ENCODE measurements at places on chromosomes 12 and 14.

GRCh38 chr12:4933411-4933810 lies 23.7 kb downstream of the KCNA1 start:
- DNase-seq, result no peak

DNA sequence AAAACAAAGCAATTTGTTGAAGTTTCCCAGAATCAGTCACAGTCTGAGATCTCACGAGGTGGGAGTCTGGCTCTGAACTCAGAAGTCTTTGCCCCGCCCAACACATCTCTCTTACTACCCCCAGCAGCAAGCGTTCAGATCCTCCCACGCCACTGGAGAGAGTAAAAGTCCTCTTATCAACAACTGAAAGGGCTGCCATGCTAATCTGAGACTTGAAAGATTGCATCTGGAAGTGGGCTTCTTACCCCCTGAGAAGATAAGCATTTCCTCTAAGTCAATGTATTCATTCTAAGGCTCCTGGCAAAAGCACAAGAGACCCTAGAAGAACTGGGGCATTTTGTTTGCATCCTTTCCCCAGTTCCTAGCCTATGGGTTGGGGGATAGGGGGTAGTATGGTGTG lies 34.1 kb upstream of the STON2 start:
- no peak for DNase-seq

- DNase-seq, result no peak
Measured at GRCh38 chr12:38932320-38932719, 26.9 kb upstream of the CPNE8 start.

- no peak for DNase-seq
Measured at GRCh38 chr14:96203635-96204034, 1.0 kb upstream of the BDKRB2 start.

DNA sequence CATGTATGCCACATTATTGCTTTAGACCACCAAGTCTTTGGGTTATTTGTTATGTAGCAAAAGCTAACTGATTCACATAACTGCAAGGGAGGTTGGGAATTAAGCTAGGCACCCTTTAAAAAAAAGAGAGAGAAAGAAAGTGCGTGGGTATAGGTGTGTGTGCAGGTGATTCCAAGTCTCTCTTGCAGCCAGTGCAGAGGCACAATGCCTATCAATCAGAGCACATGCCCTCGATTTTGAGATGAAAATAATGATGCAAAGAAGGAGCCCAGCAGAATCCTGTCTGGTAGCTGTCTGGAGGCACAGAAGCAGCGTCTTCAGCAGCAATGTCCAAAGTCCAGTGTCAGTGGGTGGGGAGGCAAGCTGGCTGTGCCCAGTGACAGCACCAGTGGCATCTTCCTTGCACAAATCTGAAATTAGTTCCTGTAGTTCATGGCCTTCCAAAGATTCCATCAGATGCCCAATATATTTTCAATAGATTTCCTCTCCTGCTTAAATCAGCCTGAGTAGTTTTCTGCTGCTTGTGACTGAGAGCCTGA lies 62.4 kb upstream of the TBPL2 start:
- no peak for DNase-seq

GRCh38 chr14:101622251-101623076 lies 61.2 kb downstream of the DIO3 start:
- DNase-seq, result no peak

- no peak for DNase-seq
Measured at GRCh38 chr14:100663761-100664052, 63.0 kb upstream of the DLK1 start.

DNA sequence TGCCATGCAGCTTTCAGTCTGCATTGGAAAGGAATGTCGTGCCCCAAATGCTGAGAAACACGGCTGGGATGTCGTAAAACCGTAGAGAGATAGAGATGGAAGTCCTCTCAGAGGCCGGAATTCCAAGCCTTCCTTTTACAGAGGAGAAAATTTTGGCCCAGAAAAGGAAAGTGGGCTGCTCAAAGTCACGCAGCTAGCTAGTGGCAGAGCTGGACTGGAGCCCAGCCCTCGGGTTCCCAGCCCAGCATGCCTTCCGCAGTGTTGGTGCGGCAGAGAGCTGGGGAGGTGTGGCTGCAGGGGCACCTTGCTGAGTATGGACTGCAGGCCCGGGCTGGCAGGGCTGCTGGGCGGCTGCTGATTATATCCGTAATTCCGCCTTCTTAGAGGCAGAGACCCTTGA lies 50.3 kb downstream of the KCNA1 start:
- DNase-seq, result no peak

- DNase-seq, result no peak
Measured at GRCh38 chr14:24465368-24465767, 22.8 kb upstream of the SDR39U1 start.

- no peak for DNase-seq
Measured at GRCh38 chr12:52814710-52815155, 817 bp upstream of the KRT4 start.

GRCh38 chr14:64879635-64880220 lies at the start of gene SPTB:
Gene SPTB, minus strand, starts transcription at chr14:64879907. Its CDS starts 56,813 bp downstream, at chr14:64823094.
- no peak for DNase-seq

- DNase-seq, result peak; percentile 55
Measured at GRCh38 chr14:78598046-78598920, 428.1 kb downstream of the NRXN3 start.

- no peak for DNase-seq
Measured at GRCh38 chr14:91173904-91174303, 60.0 kb downstream of the DGLUCY start.

GRCh38 chr12:108358580-108358965 lies 19.5 kb upstream of the CMKLR1 start:
- DNase-seq, result no peak

GRCh38 chr12:15344561-15344960 lies 22.3 kb downstream of the PTPRO start:
- DNase-seq, result no peak

DNA sequence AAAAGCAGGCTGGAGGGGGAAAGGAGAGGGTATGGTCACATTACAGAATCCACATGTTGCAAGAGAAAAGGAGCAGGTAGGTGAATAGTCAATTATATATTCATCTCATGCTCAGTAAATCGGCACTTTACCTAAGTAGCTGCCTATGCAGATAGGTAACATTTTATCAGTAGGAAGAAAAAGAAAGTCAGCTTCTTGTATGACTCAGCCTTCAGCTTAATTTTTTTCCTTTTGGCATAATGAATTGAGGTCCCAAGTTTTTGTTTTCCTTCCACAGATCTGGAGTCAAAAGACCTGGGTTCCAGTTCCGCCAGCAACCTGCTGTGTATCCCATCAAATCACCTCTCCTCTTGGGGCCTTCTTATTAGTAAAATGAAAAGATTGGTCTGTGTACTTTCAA lies 6.0 kb upstream of the ACSM4 start:
- DNase-seq, result no peak

DNA sequence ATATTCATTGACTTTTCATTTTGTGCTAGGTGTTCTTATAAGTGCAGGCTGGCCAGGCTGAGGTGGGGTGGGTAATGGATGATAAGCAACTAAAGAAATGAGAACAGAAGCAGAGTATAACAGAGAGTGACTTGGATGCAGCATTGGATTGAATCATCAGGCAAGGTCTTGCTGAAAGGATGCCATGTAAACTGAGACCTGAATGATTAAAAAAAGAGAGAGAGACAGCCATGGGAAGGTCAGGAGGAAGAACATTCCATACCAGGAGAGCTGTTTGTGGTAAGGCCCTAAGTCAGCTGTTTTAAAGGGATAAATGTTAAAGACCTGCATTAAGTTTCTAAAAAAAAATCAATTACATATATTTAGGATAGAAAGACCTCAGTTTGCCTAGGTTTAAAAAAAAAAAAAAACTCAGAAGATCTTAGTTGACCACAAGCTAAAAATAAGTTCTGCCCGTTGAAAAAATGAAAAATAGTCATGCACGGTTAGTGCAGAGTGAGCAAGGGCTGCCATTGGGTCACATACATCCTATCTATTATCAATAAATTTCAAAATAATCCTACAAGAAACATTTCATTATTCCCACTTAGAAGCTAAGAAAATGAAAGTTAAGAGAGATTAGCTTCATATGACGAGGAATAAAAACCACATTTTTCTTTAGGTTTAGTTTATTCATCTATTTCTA lies 37.2 kb downstream of the IFNG start:
- DNase-seq, result no peak

DNA sequence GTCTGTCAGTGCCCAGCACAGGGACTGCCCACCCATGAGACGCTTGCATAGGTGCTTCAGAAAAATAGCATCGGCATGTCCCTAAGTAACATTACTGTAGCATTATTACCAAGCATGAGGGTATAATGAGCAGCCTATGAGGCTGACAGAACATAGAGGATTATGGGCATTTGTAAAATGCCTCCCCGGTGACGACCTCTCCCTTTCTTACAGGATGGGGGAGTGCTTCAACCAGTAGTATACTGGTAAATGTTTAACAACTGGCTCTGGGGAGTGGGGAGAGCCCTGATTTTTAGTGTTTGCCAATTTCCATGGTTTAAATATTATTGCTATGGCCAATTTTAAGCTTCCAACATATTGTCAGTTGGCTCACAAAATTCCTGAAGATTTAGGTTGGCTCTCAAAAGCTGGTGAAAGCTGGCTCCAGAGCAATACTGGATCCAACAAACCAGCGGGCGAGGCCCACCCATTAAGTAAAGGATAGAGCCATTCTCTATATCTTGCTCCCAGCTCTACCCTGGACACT lies 104.5 kb downstream of the ETNK1 start:
- no peak for DNase-seq

GRCh38 chr14:30560581-30560980 lies 1.6 kb downstream of the G2E3 start:
- DNase-seq, result no peak

DNA sequence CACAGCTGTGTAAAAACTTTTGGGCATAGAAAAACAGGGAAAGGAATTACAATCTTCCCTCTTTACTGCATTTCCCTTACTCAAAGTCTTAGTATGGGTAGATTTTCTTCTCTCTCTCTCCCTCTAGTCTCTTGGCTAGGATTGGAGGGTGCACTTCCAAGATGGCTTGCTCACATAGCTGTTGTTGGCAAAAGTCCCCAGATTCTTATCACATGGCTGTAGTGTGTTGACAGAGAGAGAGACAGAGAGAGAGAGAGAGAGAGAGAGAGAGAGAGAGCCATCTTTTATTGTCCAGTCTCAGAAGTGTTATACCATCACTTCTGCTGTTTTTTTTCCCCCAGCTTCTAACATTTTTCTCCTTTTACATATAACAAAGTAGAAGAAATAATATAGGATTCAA lies 6.3 kb upstream of the OR4E2 start:
- no peak for DNase-seq

GRCh38 chr14:101289230-101289690 lies 272.0 kb upstream of the DIO3 start:
- no peak for DNase-seq

GRCh38 chr12:111870706-111871105 lies 28.7 kb downstream of the MAPKAPK5 start:
- no peak for DNase-seq

- no peak for DNase-seq
Measured at GRCh38 chr14:56648508-56649301, 69.1 kb downstream of the TMEM260 start.

DNA sequence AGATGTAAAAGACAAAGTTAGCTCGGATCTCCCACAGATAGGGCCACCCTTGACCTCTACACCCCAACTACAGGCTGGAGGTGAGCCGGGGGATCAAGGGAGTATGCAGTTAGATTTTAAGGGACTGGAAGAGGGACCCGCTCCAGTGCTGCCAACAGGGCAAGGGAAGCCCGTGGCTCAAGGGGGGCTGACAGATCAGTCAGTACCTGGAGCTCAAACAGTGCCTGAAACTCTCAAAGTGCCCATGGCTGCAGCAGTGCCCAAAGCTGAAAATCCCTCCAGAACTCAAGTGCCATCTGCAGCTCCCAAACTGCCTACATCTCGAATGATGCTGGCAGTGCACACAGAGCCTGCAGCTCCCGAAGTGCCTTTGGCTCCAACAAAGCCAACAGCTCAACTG lies 10.4 kb downstream of the NYNRIN start:
- DNase-seq, result no peak
